ENCODE measurements at places on chromosomes 12 and 14.

- DNase-seq: no peak
These were observed 70.7 kb downstream of the RASSF9 start for GRCh38 chr12:85765453-85765869.

GRCh38 chr14:22434901-22435550 lies 154.0 kb downstream of the DAD1 start:
- no peak for DNase-seq

DNA sequence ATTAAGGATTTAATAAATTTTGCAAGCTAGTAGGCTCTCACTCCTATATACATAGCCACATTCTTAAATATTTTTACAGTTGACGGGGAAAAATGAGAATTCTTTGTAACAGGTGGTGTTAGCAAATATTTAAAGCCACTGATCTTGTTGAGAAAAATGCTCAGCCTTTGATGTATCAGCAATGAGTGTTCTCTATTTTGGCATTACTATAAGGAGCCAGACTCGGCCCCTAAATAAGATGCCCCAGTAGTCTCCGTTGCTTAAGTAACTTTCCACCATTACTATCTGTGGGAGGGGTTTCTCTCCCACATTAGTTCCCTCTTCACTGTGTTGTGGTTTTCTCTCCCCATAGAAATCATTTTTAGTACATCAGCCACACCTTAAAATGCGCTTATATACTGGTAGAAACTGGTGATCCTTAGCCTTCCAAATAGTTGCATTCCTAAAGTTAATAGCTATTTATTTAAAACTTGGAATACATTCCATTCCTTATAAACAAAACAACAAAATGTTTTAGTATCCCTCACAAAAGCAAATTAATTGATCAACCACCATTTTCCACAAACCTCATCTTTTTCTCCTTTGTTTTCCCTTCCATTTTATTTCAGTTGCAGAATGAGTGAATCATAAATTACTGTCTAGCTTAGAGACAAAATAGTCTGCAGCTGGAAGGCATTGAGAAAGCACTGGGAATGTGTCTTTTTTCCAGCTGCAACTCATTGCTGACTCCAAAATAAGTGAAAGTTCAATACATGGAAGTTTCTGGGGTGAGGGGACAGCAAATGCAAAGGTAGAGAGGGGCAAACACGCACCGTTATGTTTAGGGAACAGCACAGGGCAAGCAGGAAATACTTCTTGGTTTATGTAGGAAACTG lies 84.7 kb upstream of the FERMT2 start:
- no peak for DNase-seq

- DNase-seq: peak; percentile 77
These were observed 117.4 kb downstream of the EML1 start for GRCh38 chr14:99910337-99911309.

GRCh38 chr12:57142121-57142520 lies 5.3 kb downstream of the LRP1-AS start:
- DNase-seq: no peak

DNA sequence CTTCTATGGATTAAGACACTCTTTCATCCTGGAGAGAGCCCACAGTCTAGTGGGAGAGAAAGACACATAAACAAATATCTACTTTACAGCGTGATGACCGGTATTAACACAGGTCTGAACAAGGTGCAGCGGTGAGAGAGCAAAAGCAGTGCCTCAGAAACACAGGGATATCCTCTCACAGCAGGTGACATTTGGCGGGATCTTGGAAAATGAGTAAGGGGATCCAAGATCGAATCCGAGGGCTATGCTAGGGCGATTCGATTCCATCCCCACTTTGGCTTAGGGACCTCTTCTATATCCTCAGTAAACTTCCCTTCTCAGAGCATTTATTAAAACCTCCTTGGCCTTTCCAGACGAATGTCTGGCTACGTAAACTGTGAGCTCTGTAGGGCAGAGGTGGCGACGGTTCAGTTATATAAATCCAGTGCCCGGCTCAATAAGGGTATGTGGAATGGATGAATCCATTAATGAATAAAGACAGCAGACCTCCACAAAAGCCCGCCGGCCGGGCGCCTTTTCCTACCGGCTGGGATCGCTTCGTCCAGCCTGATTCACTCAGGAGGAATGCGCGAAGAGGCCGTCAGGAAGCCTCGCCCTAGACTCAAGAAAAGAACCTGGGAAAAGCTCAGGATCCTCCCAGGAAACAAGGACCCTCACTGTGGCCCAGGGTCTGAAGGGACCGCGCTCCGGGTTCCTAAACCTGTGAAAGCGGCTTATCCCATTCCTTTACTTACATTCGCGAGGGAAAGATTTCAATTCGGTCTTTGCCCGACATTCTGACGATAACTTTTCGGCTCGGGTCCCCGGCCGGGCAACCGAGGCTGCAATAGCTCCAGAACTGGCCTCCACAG lies 455 bp downstream of the ATP6V1D start:
- DNase-seq: no peak

DNA sequence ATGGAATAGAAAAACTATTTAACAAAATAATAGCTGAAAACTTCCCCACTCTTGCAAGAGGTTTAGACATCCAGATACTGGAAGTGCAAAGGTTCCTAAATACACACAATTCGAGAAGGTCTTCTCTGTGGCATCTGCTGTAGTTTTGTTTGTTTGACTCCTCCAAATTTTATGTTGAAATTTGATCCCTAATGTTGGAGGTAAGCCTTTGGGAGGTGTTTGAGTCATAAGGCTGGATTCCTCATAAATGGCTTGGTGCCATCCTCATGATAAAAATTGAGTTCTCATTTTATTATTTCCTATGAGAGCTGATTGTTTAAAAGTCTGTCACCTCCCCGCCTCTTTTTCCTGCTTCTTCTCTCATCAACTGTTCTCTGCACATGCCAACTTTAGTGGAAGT lies 182.7 kb downstream of the MYRFL start:
- DNase-seq: peak; percentile 46

DNA sequence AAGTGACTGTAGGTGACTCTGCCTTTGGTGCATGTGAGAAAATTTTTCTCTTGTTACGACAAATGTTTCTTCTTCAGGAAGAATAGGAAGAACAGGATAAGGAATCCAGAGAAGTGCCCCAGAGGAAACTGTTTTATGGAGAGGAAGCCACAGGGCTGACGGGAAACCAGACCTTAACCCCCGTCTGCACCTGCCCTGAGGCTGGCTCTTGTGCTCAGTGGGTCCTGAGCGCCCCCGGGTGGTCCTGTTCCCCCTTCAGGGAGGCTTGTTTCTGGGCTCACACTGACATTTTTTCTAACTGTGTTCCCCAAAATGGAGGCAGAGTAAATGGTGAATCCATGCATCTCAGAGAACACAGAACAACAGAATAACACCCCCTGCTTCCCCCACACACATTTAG lies 691.8 kb downstream of the TMEM121 start:
- DNase-seq: no peak

DNA sequence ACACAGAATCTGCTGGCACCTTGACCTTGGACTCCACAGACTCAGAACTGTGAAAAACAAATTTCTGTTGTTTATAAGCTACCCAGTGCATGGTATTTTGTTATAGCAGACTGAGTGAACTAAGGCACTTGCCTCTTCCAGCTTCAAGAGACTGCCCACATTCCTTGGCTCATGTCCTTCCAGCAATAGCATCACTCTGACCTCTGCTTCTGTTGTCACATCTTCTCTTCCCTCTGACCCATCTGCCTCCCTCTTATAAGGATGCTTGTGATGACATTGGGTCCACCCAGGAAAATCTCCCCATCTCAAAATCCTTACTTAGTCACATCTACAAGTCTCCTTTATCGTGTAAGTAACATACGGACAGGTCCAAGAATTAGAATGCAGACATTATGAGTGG lies 200.4 kb downstream of the PIK3C2G start:
- DNase-seq: no peak

- no peak for DNase-seq
These were observed 55.3 kb upstream of the AMN1 start for GRCh38 chr12:31783996-31784645.

- DNase-seq: no peak
These were observed 18.0 kb upstream of the ORAI1 start for GRCh38 chr12:121608301-121608700.

DNA sequence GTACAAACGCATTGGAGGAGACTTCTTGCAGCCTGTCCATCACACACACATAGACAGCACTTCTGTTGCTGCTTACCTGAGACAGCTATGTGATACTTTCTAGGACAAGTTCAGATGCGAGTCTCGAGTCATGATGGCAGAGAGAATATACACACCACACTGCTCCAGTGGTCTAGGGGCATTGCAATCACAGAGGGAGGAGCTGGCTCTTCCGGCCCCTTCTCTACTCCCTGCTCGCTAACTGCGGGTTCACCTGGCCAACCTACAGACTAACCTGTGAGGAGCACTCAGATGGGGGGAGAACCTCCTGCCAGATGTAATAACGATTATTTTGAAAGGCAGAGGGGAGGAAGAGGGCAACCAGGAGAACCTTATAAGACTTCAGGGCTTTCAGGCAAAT lies 30.7 kb downstream of the EMP1 start:
- DNase-seq: no peak

DNA sequence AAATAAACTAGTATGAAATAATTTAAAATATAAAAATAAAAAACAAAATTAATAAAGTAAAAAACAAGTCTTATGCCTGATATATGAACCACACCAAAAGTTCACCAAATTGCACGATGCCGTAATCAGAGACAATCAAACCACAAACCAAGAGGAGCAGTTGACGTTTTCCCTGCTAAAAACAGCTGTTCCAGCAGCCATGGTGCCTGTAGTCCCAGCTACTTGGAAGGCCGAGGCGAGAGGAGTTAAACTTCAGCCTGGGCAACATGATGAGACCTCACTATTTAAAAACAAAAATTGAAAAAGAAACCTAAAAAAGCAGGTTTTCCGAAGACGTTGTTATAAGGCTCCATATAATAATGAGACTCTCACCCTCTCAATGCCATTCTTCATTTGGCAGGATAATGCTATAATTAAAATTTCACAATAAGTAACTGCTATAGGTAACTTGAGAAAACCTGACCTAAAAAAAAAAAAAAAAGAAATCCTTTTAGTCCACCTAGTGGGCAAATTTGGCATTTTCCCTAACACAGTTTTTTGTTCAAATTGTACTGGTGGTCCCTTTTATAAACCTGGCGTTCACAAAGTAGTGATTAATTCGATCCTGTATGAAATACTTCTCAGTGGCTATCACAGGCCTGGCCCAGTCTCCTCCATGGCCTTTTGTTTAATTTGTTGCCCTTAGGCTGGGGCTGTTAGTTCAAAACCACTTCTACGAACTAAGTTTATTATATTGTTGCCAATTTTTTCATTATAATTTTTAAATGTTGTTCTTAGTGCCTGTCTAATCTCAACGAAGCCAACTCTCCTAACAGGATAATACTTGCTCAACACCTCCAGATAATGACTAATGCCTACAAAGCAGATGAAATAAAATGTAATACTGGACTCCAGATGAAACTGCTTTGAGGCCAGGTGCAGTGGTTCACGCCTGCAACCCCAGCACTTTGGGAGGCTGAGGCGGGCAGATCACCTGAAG lies 62.1 kb downstream of the TNFAIP2 start:
- DNase-seq: peak; percentile 56
